Fibroblast of skin of abdomen (primary cell): ENCODE measurements at places on chromosomes 1 and 21.

DNA sequence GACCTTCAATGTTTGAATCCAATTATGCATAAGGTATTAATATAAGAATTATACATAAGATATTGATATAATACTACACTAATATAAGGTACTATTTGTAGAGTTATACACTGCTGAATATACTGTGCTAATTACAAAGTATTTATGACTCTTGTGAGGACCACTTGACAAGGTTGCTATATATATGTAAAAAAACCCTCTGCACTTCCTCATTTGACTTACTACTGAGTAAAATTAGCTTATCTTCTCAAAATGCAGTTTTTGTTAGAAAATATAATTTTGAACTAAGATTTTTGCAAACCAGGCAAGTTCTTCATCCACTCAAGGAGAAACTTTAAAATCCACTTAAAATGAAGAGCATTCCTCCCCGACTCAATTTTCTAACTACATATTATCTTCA lies 8.5 kb downstream of the SIKE1 start:
- DNase-seq: no peak

DNA sequence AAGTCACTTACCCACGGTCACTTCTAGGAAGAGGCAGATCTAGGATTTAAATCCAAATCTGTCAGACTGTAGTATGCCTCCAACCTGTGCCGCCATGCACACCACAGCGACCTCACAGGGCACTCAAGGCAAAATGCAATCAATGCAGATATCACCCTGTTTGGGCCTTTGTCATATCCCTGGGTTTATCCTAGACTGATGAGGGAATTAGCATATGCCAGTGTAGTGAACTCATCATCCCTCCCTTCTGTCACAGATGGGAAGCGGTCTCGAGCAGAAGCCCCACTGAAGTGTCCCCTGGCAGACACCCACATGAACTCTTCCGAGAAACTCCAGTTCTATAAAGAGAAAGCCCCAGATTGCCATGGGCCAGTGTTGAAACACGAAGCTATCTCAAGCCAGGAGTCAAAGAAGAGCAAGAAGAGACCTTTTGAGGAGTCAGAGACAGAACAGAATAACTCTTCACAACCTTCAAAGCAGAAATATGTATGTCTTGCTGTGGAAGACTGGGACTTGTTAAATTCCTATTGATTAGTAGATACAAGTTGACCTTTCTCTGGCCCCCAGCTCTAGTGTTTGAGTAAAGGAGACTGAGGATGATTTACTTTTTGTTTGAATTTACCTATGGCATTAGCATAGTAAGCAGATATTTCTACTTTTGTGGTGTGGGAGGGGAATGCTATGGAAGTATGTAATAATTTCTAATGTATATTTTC lies 21.4 kb downstream of the LRRC42 start:
- DNase-seq: no peak

DNA sequence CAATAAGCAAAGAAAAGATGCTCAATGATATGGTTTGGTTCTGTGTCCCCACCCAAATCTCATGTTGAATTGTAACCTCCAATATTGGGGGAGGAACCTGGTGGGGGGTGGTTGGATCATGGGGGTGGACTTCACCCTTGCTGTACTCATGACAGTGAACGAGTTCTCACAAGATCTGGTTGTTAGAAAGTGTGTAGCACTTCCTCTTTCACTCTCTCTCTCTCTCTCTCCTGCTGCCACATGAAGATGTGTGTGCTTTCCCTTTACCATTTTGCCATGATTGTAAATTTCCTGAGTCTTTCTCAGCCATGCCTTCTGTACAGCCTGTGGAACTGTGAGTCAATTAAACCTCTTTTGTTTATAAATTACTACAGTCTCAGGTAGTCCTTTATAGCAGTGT lies 248.4 kb downstream of the HHIPL2 start:
- no peak for DNase-seq

DNA sequence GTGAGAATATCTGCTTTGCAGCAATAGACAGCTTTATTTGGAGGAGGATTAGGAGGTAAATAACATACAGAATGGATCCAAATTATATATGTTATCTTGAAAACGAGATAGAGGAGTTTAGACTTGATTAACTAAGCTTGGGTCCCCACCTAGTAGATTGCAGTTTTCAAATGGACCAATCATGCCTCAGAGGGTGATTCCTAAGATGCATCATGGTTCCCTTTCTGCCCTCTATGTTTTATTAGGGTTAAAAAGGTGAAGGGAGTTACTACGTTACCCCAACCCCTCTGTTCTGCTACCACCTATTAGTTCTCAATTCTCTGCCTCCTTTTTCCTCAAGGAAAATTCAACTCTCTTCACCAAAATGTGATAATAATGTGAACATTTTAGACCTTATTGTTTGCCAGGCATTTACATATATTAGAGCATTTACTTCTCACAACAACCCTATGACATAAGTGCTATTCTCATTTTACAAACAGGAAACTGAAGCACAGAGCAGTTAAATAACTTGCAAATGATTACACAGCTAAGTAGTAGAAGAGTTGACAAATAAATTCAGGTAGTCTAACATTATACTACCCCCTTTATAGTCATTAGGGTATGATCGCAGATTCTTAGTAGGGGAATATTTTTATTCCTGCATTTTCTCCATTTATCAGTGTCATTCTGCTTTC lies 23.4 kb upstream of the PGM1 start:
- no peak for DNase-seq

- no peak for DNase-seq
Measured at GRCh38 chr1:1371746-1372711, 3.0 kb downstream of the AURKAIP1 start.

- no peak for DNase-seq
Measured at GRCh38 chr1:27519331-27520258, 29.6 kb upstream of the WASF2 start.

GRCh38 chr1:116413414-116413813 lies 40.4 kb downstream of the ATP1A1 start:
- DNase-seq: no peak

GRCh38 chr1:31752952-31753475 lies 11.1 kb downstream of the ADGRB2 start:
- no peak for DNase-seq

GRCh38 chr1:233673947-233674431 lies 60.1 kb downstream of the KCNK1 start:
- DNase-seq: no peak

GRCh38 chr1:39816415-39817090 lies 27.9 kb upstream of the BMP8B start:
- DNase-seq: peak; percentile 55

GRCh38 chr1:215704089-215704860 lies 137.2 kb downstream of the KCTD3 start:
- DNase-seq: peak; percentile 10

DNA sequence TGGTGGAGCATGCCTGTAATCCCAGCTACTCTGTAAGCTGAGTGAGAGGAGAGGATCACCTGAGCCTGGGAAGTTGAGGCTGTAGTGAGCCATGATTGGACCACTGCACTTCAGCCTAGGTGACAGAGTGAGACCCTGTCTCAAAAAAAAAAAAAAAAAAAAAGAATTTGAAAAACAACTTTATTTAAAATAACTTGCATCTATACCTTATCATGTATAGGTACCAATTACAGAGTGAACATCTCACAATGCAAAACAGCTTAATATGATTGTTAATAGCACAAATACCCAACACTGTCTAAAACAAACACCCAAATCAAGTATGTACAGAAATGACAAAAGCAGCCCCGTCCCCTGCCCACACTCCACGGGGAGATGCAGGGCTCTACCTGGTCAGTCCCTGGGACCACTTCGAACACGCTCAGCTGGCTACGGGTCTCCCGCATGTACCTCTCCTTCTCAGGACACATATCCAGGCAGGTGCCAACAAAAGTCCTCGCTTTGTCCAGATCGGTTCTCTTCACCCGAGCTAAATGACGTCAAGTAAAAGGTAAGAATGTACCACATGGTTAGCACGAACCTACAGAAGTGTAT lies 10.5 kb downstream of the MCM3AP start:
- no peak for DNase-seq

GRCh38 chr1:201778279-201779065 lies 50.5 kb upstream of the IPO9 start:
- DNase-seq: no peak

DNA sequence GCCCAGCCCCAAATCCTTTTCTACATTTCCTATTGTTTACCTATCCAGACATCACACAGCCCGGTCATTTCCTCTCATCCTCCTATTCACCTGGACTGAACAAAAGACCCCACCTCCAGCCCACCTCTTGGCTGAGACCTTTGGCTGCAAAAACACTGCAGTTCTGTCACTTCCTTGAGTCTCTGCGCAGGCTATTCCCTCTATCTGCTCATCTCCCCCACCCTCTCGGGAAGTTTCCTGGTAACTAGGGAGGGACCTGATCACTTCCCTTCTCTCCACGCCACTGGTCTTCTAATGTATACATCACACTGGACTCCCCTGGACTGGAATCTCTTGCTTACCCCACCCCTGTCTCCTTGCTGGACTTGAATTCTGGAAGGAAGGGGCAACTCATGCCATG lies 5.3 kb downstream of the HTR1D start:
- DNase-seq: no peak

DNA sequence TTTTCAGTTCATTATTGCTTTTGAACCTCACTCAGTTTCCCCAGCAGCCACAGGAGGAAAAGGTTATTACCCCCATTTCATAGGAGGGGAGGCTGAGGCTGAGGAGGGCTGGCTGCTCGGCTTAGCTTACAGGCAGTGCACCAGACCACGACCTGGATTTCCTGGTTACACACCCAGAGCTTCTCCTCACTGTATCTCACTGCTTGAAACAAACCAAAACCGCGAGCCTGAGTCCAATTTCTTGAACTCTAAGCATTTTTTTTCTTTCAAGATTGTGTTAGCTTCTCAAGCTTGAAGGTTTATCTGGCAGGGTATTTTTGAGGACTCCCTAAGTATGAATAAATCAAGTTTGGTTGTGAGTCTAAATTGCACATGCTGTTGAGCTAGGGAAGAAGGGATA lies 188.9 kb upstream of the EDN2 start:
- DNase-seq: peak; percentile 79

DNA sequence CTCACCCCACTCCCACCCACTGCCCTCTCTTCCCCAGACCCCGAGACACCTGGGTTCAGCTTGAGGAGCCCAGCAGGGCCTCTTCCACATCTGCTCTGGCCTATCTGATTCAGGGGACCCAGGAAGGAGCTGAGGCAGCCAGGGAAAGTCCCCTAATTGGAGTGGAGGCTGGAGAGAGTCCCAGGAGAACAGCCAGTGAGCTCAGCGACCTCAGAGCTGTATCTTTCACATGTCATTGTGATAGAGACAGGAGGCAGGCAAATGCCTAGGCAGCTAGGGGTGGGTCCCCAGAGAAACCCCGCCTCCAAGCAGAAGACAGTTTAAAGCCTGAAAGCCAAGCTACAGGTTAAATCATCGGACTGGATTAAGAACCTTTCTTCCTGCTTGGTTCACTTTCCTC lies 122.7 kb downstream of the MATN1 start:
- DNase-seq: no peak

- DNase-seq: peak; percentile 10
Measured at GRCh38 chr1:70778934-70779333, 268.7 kb downstream of the PTGER3 start.

DNA sequence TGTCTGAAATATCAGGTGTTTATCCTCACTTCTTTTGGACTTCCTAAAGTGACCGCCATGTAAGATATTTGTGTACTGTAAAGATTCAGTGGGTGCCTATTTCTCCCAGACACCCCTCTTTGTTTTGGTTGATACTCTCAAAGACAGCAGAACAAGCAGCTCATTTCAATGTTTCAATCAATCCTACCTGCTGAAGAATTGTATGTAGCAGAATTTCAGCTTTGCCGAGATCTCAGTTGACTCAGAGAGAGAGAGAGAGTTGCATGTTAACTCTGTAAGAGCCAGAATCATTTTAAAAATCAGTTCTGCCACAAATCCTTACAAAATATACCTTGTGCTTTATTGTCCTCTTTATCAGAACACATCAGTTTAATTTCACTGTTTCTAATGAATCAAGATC lies 987.3 kb downstream of the ADGRL2 start:
- no peak for DNase-seq

DNA sequence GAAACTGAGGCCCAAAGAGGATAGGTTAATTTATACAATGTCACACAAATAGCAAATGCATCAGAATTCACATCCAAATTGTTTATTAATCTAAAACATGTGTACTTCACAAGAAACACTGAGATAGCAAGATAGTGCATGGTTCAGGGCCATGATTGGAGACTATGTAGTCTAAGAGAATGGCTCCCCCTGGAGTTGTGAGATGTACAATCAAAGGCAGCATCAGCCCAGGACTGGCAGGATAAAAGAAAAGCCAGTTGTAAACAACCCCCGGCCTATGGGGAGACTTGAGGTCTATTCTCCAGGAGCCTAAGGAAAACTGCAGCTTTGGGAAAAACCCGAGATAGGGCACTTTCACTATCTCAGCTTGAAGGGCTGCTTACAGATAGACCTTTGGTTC lies 511.0 kb downstream of the OMA1 start:
- peak; percentile 40 for DNase-seq

- DNase-seq: no peak
Measured at GRCh38 chr1:50917138-50918137, 42.6 kb downstream of the FAF1 start.

GRCh38 chr1:145878724-145879123 lies 6.9 kb downstream of the ANKRD35 start:
- no peak for DNase-seq

GRCh38 chr1:10059342-10059718 lies 26.6 kb downstream of the UBE4B start:
- DNase-seq: no peak

- DNase-seq: no peak
Measured at GRCh38 chr1:165884690-165885304, 57.4 kb downstream of the UCK2 start.

GRCh38 chr1:53725238-53725689 lies 13.7 kb downstream of the GLIS1 start:
- peak; percentile 14 for DNase-seq

- DNase-seq: no peak
Measured at GRCh38 chr1:109242387-109242786, 7.0 kb upstream of the CELSR2 start.

- no peak for DNase-seq
Measured at GRCh38 chr21:45322231-45322959, 34.7 kb upstream of the POFUT2 start.

DNA sequence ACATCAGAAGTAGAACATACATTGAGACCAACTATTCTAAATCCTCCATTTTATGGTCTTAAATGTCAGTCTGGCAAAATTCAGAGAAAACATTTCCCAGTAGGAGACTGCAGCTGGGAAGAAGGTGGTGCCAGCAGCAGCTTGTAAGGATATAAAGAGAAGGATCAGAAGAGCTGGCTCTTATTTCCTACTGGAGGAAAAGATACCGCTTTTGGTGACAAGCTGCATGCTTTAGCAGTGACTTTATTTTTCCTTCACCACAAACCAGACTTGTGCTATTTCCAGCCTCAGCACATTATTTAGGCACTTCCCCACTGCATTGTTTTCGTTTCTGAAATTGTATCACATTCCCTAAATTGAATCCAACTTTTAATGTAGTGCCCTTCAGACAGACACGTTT lies 28.4 kb downstream of the RNF11 start:
- peak; percentile 95 for DNase-seq

- DNase-seq: no peak
Measured at GRCh38 chr1:184892116-184892515, 82.2 kb downstream of the NIBAN1 start.
